WERI-Rb-1 (cell line): ENCODE measurements at places on chromosomes 7 and 10.
A peak's percentile ranks its signal among the peaks of the same experiment; 100 is the strongest.

DNA sequence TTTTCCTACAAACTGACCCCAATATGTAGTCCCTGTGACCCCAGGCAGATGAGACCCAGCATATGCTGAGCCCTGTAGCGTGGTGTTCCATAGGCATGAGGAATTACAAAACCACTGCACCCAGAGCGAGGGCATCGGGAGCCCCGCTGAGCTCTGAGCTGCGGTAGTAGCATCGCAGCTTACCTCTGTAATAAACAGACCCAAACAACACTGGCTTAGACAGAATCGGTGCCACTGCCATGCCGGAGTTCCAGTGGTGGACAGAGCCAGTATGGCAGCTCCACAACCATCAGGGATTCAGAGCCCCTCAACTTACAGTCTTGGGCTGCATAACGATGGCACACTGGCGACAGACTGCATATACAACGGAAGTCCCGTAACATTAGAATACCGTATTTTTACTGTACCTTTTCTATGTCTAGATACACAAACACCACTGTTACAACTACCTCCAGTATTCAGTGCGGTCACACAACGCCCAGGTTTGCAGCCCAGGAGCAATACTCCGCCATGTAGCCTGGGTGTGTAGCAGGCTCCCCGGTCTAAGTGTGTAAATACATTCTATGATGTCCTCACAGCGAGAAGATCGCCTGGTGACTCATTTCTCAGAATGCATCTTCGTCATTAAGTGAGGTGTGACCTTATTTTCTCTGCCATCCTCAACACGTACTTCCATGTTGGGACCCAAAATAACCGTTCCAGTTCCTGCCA is 68.8 kb downstream of the PROSER2 start:
- DNase-seq, result no peak

DNA sequence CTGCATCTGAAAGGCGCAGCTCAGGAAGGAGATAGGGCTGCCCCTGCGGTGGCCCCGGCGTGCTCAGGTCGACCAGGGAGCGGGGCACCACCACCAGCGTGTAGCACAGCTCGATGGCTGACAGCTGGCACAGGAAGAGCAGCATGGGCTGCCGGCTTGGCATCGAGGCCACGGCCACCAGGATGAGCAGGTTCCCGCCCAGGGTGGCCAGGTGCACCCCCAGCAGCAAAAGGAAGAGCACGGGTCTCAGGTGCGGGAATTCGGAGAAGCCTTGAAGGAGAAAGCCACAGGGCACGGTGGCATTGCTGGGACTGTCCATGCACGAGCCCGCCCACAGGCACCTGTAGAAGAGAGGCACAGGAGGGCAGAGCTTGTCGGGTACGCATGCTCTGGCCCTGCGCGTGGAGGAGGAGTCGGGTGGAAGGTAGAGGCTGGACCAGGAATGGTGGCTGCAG is 33.9 kb downstream of the TAS2R41 start:
- no peak for DNase-seq

- peak; percentile 24 for DNase-seq
These were observed 43.0 kb downstream of the SCRN1 start for GRCh38 chr7:29946428-29947186.

DNA sequence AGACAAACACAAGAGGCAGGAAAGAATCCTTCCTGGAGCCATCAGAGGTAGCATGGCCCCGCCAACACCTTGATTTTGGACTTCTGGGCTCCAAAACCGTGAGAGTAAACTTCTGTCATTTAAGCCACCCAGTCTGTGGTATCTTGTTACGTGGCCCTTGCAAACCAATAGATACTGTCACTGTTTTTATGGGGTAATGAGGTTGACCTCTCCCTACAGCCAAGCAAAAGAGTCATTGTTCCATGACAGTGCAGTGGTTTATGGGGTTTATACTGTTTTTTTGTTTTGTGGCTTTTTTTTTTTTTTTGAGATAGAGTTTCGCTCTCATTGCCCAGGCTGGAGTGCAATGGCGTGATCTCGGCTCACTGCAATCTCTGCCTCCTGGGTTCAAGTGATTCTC is 32.8 kb downstream of the KIAA1549 start:
- DNase-seq, result no peak

- DNase-seq, result peak; percentile 80
These were observed 734.7 kb downstream of the KCNMA1 start for GRCh38 chr10:76902949-76903348.

GRCh38 chr10:125778556-125778955 is 2.9 kb upstream of the MMP21 start:
- DNase-seq, result no peak

GRCh38 chr7:37198041-37198905 is 250.4 kb downstream of the ELMO1 start:
- no peak for DNase-seq

DNA sequence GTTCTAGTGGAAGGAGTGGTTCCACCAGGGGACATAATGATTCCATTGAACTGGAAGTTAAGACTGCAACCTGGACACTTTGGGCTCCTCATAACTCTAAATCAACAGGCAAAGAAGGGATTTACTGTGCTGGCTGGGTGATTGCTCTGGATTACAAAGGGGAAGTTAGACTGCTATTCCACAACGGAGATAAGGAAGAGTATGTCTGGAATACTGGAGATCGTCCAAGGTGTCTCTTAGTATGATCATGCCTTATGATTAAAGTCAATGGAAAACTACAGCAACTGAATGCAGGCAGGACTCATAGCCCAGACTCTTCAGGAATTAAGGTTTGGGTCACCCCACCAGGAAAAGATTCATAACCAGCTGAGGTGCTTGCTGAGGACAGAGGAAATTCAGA is 310.6 kb upstream of the MGMT start:
- no peak for DNase-seq

GRCh38 chr7:66748791-66749190 is 8.3 kb downstream of the RABGEF1 start:
- no peak for DNase-seq

DNA sequence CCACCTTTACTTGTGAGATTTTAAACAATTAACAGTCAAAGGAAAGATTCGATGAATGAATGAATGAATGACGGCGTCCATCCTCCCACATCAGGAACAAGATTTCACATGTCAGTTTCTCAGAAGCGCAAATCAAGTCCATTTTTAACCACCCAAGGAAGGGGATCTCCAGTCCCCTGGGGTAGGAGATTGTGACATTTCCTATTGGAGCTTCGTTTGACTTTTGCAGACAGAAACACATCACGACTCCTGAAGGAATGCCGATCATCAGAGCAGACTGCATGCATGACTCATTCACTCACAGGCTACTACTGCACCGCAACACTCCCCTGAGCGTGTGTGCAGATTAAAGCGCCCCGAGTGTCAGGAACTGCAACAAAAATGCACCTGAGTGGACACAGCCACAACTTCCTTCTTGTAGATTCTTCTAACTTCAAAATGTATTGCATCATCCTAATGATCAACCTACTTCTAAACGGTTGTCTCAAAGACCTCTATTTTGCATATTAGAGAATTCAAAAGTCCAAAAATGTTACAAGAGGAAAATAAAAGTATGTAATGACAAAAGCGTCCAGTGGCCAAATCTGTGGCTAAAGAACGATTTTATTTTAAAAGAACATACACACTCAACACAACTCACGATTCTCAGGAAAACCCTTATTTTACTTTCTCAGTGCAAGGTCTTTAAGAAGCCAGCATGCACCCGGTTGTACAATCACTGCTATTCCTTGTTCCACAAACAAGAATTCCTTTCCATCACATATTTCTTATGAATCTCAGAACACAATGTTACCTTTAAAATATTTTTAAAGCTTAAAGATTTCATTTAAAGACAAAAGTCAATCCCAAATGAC is 172.6 kb downstream of the FAM107B start:
- no peak for DNase-seq

GRCh38 chr10:69480068-69480412 is 28.8 kb downstream of the TSPAN15 start:
- no peak for DNase-seq

GRCh38 chr7:17674166-17674942 is 265.9 kb downstream of the SNX13 start:
- DNase-seq, result no peak

- DNase-seq, result peak; percentile 87
These were observed 2.1 kb downstream of the GIGYF1 start for GRCh38 chr7:100691676-100692577.

GRCh38 chr7:375901-376305 is 85.9 kb downstream of the FOXL3 start:
- no peak for DNase-seq

- no peak for DNase-seq
These were observed 47.0 kb downstream of the SRI start for GRCh38 chr7:88172842-88173241.

GRCh38 chr7:150379441-150380379 is 580 bp downstream of the ZNF775 start:
- DNase-seq, result no peak

DNA sequence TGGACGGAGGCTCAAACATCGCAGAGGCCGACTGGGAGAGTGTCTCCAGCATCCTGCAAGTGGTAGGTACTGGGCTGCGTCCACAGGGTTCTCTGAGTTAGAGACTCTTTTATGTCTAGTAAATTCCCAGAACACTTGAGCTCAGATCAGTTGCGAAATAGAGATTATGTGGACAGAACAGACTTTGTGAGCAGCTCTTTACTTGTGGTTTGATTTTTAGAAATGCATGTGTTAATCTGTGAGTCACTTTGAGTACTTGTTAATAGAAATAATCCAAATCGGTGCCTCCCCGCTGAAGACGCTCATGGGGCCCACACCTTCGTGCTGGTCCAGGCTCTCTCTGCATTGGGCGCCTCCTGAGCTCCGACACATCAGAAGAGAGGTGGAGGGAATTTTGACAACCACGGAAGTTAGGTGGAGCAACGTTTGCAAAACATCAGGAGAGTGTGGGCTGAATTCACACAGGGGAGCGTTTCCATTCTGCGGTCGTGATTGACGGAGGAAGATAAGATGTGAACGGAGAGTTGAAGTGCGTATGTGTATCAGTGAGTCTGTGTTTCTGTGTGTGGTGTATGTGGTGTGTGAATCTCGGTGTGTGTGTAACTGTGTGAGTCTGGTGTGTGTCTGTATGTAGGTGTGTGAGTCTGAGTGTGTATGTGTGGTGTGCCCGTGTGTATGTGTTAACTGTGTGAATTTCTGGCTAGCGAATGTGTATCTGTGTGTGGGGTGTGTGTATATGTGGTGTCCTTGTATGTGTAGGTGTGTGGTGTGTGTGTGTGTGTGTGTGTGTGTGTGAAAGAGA is 32.1 kb downstream of the PFKP start:
- no peak for DNase-seq

- DNase-seq, result no peak
These were observed 124.9 kb upstream of the HABP2 start for GRCh38 chr10:113427811-113428558.

GRCh38 chr10:60597513-60597912 is 180.8 kb upstream of the CDK1 start:
- no peak for DNase-seq

DNA sequence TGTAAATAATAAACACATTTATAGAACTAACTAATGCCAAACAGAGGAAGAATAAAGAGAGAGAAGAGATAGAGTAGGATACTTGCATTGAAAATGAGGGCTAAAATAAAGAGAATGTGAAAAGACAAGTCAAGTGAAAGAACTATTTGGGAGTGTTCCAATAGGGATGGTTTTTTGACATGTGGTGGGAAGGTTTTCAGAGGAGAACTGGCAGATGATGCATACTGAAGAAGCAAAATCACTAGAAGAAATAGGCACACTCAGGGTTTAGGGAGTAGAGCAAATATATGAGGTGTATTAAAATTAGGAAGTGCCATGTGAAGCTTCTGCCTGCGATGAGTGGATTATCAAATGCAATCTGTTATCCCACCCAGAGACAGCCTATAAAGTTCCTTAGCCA is 744.8 kb downstream of the REEP3 start:
- DNase-seq, result no peak

DNA sequence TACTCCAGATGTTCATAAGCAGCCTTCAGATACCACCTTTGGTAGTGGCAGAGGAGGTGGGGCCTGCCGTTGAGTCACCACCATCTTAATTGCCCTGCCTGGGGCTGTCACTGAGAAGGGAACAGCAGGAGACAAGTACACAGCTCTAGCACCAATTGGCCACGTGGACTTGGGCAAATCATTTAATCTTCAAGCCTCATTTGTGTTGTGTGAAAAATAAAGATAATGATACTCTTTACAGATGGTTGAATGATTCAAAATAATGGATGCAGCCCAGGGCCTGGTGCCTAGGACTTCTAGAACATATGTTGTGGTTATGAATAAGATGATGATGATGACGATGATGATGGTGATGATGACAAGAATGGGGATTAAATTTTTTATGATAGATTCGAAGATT is 111.9 kb upstream of the ADAM12 start:
- no peak for DNase-seq

DNA sequence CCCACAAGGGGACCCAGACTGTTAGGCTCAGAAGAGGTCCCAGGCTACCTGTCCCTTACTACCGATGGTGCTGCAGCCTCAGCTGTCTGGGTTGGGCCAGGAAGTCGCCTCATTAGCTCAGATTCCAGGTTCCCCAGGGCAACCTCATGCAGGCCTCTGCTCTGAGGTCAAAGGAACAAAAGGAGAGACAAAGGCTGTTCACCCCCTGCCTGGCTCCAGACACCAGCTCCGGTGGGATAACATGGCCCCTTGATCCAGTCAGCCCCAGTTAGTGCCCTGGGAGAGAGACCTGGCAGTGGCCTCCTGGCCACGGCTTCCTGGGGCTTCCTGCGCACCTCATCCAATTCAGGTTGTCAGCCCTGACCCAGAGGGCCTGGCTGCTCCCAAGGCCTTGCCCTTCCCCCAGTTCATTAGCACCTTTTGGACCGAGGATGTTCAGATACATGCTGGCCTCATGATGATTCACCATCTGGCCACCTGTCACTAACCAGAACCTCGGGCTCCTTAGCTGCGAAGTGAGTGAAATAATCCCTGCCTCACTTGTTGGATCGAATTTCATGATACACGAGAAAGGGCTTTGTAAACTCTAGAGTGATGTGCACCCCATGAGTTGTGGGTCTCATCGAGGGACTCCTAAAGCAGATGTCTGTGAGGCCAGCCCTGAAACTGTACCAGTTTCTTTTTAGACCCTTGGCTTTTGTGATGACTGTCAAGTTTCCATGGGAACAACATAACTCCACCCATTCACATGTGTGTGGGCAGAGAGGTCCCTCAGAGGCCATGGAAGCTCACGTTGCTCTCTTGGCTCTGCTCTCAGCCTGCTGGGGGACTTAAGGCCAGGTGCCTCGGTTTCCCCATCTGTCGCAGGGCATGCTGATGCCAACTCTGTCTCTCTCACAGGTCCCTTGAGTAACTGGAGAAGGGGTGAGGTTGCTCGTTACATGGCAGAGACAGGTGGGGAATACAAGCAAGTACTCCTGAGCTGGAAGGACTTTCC is 79.5 kb upstream of the PCBD1 start:
- peak; percentile 83 for DNase-seq
